Activated CD4-positive, alpha-beta memory T cell treated with anti-CD3 and anti-CD28 coated beads for 36 hours (primary cell): ENCODE measurements at places on chromosomes 3 and 15.
A peak's percentile ranks its signal among the peaks of the same experiment; 100 is the strongest.

DNA sequence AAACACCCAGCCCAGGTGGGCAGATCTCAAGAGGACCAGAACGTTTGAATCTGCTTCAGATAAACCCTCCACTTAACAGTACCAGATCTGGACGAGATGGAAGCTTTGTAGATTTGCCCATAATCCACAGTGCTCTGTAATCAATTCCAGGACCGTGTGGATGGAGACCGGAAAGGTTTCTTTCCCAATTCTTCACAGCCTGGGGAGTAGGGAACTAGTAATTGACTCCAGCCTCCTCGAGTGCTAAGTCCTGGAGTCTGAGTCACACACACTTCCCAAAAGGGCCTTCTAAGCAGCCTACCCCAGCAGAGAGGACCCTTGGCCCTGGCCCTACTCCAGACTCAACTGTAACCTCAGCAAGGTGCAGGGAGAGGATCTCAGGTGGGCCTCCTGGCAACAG lies 56.2 kb upstream of the TSEN2 start:
- H3K4me3 ChIP-seq: no peak overlapping the region
- no peaks in the 10 kb centered on the region for H3K36me3 ChIP-seq
- peaks cover 28% of the 10 kb centered on the region for H3K4me1 ChIP-seq
- DNase-seq: no peak
- no peak overlapping the region for H3K27ac ChIP-seq

GRCh38 chr3:128149650-128150049 lies 3.6 kb upstream of the EEFSEC start:
- peaks cover 7% of the 10 kb centered on the region for H3K4me1 ChIP-seq
- DNase-seq: no peak
- no peaks in the 10 kb centered on the region for H3K27me3 ChIP-seq
- H3K27ac ChIP-seq: no peak overlapping the region

DNA sequence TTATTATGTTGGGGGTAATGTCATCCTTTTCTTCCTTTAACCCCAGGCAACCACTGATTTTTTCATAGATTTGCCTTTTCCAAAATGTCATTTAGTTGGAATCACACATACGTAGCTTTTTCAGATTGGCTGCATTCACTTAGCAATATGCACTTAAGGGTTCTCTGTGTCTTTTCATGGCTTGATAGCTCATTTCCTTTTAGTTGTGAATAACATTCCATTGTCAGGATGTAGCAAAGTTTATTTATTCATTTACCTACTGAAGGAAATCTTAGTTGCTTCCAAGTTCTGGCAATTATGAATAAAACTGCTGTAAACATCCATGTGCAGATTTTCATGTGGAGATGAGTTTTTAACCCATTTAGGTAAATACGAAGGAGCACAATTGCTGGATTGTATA lies 125.4 kb downstream of the AGBL1 start:
- H3K27ac ChIP-seq: no peak overlapping the region
- H3K4me3 ChIP-seq: no peak overlapping the region
- no peaks in the 10 kb centered on the region for H3K4me1 ChIP-seq
- DNase-seq: no peak
- H3K27me3 ChIP-seq: peaks cover 8% of the 10 kb centered on the region

- H3K4me1 ChIP-seq: peaks cover 7% of the 10 kb centered on the region
- peak within 1 kb of the TSS; percentile 68 for H3K4me3 ChIP-seq
- H3K27me3 ChIP-seq: peaks cover 40% of the 10 kb centered on the region
- H3K27ac ChIP-seq: no peak within 1 kb of the TSS
- DNase-seq: no peak
Measured at GRCh38 chr3:45145681-45146614, at the start of gene CDCP1. Gene CDCP1 (minus strand): TSS chr3:45146378. CDS start chr3:45146287, 91 bp downstream.

GRCh38 chr15:96002890-96003859 lies 327.3 kb upstream of the NR2F2 start:
- no peaks in the 10 kb centered on the region for H3K36me3 ChIP-seq
- H3K27me3 ChIP-seq: peaks cover 1% of the 10 kb centered on the region
- H3K4me1 ChIP-seq: no peaks in the 10 kb centered on the region
- H3K4me3 ChIP-seq: no peak overlapping the region
- DNase-seq: no peak

GRCh38 chr3:122760453-122761271 lies 33.0 kb downstream of the HSPBAP1 start:
- no peak for DNase-seq
- no peak overlapping the region for H3K4me3 ChIP-seq
- no peaks in the 10 kb centered on the region for H3K27me3 ChIP-seq
- H3K27ac ChIP-seq: no peak overlapping the region
- peaks cover 3% of the 10 kb centered on the region for H3K36me3 ChIP-seq

DNA sequence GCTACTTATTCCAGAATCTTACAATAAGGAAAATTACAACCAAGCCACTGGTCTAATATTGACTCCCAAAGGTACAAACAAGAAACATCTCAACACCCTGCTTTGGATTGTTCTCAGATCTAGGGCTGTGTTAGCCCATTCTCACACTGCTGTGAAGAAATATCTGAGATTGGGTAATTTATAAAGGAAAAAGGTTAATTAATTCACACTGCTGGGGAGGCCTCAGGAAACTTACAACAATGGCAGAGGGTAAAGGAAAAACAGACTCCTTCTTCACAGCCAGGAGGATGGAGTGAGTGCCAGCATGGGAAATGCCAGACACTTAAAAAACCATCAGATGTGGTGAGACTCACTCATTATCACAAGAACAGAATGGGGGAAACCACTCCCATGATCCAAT lies 208.3 kb downstream of the ULK4 start:
- no peak for DNase-seq
- H3K4me1 ChIP-seq: peaks cover 11% of the 10 kb centered on the region
- peaks cover 19% of the 10 kb centered on the region for H3K36me3 ChIP-seq
- no peak overlapping the region for H3K4me3 ChIP-seq

GRCh38 chr3:45272032-45272810 lies 46.1 kb upstream of the TMEM158 start:
- peaks cover 3% of the 10 kb centered on the region for H3K4me1 ChIP-seq
- H3K27ac ChIP-seq: no peak overlapping the region
- peaks cover 15% of the 10 kb centered on the region for H3K27me3 ChIP-seq

DNA sequence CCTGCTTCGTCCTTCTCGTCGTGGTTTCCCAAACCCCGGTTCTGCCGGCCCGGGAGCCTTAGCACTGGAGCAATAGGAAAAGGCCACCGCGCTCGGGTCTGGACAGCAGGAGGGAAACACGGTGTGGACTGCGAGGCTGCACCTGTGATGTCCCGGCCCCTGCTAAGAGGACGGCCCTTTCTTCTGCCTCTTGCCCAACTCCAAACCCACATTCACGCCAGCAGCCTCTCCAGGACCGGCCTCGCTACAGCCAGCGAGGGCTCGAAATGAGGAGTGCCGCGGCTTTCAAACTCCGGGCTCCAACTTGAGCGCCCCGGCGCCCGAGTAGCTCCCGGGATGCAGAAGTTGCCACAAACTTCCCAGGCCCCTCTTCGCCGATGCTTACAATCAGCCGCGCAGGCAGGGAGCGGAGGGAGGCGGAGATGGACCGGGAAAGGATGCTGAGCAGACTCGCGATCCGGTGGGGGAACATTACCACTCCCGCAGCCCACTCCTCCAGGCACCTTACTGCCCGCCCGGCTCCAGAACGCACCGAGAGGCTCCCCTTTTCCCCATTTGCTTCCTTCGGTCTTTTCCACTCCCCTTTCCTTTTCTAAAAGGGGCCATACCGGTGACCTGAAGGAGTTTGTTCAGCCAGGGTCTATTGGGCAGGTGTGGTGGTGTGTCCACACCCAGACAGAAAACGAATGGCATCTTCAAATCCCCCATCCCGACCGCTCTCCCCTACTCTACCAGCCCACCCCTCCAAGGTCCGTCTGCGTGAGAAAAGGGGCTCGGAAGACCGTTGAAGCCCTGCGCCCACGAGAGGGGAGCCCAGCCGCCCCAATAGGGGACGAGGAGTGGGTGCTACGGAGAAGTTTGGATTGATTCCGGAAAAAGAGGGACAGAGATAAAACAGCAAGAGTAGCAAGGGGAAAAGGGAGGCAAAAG lies 18.8 kb upstream of the SATB1 start:
- peak overlapping the region; percentile 99 for H3K27ac ChIP-seq
- peak overlapping the region; percentile 96 for H3K4me3 ChIP-seq
